SJCRH30 (cell line): ENCODE measurements at places on chromosomes 6 and 20.

DNA sequence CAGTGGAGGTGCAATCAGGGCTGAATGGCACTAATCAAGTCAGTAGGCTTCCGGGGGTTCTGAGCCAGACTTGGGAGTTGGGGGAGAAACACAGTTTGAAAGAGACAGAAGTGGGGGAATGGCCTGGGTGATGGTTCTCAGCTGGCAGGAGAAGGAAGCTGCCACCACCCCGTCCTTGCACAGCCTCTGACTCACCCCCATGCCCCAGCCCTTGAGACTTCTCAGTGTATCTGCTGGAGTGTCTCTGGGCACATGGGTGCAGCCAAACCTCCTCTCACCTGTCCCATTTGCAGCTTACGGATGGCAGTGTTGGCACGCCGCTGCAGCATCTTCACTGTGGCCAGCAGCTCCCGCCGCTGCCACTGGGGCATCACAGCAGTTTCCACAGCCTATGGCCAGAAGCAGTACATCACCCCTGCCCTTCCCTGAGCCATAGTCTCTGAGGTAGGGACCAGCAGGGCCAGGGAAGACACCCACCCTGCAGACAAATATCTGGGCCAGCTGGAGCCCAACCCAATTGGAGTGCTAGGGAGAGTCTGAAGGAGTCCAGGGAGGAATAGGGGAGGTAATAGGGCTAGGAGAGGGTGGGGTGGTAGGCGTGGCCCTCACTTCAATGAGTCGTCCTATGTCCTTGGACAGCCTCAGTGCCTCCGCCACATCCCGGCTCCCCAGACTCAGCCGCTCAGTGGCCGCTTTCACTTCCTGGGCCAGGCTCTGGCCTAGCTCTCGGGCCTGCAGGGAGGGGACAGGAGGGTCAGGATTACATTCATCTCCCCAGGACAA is 11.2 kb downstream of the AARS2 start:
- no peak for DNase-seq

DNA sequence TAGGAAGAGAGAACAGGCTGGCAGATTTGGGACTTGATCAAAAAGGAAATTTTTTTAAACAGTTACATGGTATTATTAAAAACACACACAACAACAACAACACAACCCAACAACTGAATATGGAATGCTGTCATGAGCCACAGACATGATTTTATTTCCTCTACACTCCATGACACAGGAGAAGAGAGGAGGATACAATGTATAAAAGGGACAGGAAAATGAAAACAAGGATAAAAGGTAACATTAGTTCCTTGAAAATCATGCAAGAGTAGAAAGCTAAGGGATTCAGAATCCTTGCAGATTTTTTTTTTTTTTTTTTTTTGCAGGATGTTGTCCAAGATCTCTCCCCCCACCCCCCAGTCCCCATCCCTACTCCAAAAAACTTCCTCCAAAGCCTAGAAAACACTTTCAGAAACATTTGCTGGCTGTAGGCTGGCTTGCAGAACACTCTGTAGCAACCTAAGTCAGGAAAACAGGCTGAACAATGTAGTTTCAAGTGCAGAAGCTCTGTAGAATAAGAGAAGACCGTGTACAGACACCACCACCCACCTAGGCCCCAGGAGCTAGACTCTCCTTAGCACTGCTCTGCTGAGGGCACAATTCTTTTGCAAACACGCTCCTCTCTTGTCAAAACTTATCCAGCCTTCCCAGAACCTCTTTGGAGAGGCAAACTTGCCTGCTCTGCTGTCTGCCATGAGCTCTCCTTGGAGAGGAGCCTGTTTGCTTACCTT is 845 bp downstream of the ZMYND8 start:
- peak; percentile 51 for DNase-seq

DNA sequence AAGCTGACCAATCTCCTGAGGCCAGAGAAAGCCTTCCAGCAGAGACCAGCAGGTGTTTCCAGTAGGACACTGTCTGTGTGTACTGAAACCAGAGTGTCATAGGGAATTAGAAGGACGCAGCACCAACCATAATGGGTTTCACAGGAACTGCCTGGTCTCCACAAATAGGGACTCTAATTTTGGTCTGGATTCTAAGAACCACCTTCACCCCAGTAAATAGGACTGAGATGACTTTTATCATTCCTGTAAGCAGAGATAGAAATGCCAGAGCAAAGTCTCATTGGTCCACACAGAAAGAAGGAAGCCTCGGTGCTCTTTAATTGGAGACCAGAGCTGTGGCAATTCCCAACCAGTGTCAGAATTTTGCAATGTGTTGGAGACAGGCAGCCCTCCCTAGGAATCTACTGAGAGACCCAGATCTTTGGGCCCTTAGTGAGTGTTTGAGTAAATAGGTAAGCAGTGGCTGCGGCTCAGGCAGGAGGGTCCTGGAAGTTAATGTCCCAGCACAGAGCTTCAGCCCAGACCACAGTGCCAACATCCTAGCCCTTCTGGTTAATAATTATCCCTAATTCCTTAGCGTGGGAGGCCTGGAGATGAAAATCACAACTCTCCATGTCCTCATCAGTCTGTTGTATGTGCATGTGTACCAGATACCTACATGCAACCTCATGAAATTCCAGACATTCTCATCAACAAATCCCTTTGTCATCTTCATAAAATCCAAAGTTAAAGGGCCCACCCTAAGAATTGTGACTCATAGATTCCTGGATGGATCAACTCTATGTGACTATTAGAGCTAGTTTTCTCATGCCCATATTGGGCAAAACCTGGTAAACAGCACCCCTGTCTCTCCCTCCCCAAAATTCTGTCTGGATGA is 81.2 kb downstream of the UNC5CL start:
- no peak for DNase-seq

- DNase-seq, result no peak
These were observed 46.6 kb downstream of the VTA1 start for GRCh38 chr6:142193621-142194020.

DNA sequence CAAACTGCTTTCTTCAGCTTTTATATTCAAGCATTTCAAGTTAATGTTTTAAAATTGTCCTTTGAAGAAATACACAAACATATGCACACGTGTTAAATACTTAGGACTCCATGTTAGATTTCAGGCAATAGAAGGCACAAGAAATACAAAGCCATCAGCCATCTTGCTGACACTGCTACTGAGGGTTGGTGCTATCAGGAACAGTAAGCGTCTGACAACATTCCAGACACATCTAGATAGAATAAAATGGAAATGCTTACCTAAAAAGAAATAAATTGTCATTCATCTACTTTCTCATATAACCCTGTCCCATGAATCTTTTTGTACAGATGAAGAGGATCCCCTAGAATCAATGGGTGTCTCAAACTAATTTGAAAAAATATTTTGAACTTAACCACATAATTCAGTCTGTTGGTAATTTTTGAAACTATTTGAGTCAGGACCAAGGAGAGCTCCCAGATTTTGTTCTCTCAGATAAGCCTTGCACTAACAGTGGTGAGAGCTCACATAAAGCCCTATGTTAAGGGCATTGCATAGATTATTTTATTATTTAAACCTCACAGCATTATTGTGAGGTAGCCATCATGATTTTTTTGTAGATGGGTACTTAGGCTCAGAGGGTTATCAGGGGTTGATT is 631.1 kb upstream of the POU3F2 start:
- DNase-seq, result no peak

GRCh38 chr6:15915508-15916178 is 213.2 kb upstream of the MYLIP start:
- DNase-seq, result no peak

DNA sequence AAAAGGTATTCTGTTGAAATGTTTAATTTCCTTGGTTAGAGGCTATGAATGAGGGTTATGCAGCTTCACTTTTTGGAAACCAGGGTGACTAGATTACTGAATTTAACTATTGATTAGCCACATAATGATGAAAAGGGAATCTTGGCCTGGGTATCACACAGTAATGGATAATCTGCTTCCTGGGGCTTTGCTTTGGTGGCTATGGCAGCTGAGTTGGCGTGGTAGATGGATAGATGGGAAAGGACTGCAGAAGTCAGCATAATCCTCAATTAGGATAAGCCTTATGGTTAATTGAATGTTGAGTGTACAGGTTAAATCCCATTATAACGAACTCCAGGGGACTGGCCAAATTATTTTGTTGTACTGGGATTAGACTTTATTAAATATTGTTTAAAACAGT is 5.2 kb downstream of the NCOA3 start:
- no peak for DNase-seq

GRCh38 chr6:1311400-1312202 is at the start of gene FOXQ1:
Gene FOXQ1, plus strand, starts transcription at chr6:1312098. Its CDS starts 607 bp downstream, at chr6:1312705.
- no peak for DNase-seq

- no peak for DNase-seq
These were observed 429.9 kb upstream of the ARID1B start for GRCh38 chr6:156347246-156347645.

- DNase-seq, result no peak
These were observed 51.9 kb downstream of the VGLL2 start for GRCh38 chr6:117317261-117317660.

GRCh38 chr6:37492236-37492972 is 7.3 kb downstream of the CCDC167 start:
- DNase-seq, result no peak

DNA sequence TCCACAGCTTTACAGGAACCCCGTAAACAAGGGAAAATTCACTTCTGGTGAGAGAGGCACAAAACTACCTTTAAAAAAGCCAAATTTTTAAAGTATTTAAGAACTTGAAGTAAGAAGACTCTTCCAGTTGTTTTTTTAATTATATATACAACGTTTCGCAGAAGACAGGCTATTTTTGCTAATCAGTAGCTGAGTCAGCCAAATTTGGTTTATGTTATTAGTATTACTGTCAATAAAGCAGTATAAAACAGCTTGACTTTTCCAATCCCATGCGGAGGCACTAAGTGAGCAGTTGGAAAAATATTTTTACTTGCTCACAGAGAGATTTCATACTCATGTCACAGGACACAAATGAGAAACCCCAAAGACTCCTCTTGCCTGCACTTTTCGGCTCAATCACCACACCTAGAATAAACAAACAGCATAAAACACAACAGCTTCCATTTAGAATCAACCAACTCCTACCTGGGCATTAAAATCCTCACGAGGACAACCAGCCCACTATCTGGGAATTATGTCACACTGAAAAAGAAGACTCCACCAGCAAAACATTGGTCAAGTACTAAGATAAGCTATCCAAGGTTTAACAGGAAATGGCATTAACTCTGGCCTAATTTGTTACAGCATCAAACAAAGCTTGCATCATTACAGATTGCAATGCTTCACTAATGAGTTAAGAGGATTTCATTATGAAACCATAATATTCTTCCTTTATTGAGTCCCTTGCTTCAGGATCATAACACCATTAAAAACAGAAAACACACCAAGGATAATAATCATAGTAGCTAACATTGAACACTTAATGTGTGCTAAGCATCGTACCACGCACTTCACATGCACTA is 26.3 kb downstream of the ELOVL5 start:
- DNase-seq, result no peak

DNA sequence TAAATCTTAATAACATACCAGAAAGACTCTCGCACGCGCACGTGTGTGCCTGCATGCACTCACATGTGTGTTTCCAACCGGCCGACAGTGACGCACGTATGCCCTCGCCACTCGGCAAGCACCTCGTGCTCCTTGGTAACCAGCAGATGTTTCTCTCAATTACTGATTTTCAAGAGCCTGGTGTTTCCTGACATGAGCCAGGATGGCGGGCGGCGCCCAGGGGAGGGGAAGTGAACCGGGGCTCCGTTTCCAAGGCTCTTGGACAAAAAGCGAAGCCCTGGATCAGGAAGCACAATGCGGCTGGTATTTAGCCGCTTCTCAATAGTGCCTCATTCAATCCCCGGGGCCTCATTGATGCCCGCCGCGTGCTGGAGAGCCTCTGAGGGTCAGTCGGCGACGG is 37.7 kb downstream of the PMEPA1 start:
- DNase-seq, result no peak

DNA sequence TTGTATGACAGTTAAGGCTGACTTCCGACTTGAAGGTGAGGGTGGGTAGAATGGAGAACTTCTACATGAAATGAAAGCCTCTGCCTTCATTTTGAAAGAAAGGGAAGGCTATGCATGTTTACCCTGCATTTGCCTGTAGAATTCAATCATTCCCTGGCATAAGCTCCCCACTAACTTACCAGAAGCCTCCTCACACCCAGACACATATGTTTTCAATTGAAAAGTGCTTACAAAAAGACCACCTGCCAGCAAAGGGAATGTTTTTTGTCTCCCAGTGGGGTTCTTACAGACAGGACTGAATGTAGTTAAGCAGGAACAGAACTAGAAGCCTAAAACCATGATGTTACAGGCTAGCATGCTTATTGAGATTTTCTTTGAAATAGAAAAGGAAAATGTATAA is 392.1 kb upstream of the HSF2 start:
- DNase-seq, result no peak

GRCh38 chr6:42428326-42429041 is 23.2 kb downstream of the TRERF1 start:
- DNase-seq, result no peak

DNA sequence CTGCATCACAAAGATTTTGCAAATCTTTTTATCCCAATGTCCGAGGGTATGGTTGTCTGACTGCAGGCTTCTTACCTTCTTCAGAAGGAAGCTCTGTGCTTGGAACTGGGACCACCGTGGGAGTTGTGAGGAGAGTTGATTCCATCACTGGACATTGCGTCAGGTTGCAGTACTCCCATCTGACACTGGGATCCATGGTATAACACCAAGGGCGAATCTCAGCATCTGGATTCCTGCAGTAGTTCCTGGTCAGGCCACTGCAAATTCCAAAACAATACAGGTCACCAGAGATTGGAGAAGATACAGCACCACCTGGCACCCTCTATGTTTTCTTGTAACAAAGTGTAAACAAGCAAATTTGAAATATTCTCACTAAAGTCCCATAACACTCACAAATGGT is 77.7 kb downstream of the LPA start:
- no peak for DNase-seq

GRCh38 chr20:7406671-7407070 is 533.6 kb downstream of the HAO1 start:
- DNase-seq, result no peak

- no peak for DNase-seq
These were observed 10.1 kb upstream of the BAG2 start for GRCh38 chr6:57162028-57162427.

- DNase-seq, result no peak
These were observed 459.2 kb upstream of the SOX4 start for GRCh38 chr6:21134356-21134755.

DNA sequence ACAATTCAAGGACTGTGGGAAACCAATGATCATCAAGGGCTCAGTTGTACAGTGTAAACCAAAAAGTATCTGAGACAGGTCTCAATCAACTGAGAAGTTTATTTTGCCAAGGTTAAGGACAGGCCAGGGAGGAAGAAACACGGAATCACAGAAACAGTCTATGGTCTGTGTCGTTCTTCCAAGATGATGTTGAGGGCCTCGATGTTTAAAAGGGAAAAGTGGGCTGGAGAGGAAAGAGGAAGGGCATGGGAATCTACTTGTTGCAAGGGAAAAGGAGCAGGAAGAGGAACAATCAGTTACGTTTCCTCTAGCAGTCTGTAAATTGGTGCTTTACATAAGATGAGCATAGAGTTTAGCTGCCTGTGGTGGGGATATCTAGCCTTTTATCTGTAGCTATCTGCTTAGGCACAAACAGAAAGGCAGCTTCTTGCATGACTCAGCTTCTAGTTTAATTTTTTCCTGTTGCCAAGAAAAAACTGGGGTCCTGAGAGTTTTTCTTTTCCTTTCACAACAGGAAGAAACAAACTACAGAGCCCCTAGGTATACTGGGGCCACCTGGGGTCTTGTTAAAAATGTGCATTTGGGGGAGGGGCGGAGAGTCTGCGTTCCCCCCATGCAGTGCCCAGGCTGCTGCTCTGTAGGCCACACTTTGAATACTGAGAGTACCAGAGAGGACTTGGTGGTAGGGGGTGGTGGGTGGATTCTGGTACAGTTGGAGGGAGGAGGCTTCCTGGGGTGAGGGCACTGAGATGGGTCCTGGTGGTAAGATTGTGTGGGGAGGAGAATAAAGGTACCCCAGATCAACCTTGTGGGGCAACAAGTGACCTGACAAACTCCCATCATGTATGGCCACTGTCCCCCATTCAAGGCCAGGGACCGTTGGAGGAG is 35.3 kb upstream of the EZR start:
- no peak for DNase-seq
